IPS-NIHi11 (cell line): ENCODE measurements at places on chromosomes 6 and 20.

DNA sequence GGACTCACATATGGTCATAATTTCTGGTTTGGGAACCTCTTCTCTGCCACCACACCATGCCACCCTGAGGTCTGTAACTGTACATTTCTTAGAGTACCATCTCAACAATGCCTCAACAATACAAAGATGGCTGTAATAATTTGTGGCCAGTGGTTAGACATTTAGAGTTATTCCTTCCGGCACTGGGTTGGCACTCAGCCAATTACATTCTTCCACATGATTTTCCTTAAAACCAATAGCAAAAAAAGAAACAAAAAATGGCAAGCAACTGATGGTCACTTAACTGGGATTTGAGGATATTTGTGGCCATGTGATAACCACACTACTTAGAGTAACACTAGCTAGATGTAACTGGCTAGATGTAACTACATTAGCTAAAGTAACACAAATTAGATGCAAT is 79.9 kb downstream of the SEL1L2 start:
- no peak for DNase-seq

GRCh38 chr20:51535075-51535386 is 7.5 kb downstream of the NFATC2 start:
- DNase-seq, result no peak

- no peak for DNase-seq
Observed at GRCh38 chr6:52513464-52513863, 63.4 kb downstream of the TRAM2 start.

DNA sequence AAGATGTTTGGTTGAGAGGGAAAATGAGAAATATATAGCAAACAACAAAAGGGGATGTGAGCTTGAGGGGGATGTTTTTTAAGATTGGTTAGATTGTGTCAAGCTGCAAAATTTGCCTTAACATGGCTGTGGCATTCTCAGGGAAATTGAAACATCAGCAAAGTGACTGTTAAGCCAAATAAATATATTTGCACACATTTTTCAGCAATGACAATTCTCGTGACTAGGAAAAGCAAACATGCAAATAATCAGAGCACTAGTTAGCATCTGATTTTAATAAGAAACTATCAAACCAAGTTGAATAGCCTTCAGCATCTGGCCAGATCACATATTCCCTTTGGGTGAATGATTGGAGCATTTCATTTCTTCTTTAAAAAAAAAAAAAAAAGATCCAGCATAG is 262.8 kb downstream of the TBC1D7 start:
- no peak for DNase-seq

DNA sequence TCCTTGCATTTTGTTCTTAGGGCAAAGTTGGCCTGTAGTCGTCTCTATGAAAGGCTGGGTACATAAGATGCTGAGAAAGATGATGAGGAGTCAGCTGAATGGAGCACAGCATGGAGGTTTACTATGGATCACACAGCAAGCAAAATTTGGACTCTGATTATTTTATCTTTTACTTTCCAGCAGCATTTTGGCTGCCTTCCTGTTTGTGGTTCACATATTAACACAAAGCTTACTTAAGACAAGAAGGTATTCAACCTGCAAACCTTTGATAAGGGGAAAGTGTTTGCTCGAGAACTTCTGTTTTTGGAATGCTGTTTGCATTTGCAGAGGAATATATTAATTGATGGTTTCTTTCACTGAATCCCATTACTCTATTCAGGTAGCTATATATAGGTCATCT is 103.1 kb upstream of the ENPP5 start:
- no peak for DNase-seq

- no peak for DNase-seq
Observed at GRCh38 chr6:38723783-38724182, 8.7 kb downstream of the DNAH8 start.

DNA sequence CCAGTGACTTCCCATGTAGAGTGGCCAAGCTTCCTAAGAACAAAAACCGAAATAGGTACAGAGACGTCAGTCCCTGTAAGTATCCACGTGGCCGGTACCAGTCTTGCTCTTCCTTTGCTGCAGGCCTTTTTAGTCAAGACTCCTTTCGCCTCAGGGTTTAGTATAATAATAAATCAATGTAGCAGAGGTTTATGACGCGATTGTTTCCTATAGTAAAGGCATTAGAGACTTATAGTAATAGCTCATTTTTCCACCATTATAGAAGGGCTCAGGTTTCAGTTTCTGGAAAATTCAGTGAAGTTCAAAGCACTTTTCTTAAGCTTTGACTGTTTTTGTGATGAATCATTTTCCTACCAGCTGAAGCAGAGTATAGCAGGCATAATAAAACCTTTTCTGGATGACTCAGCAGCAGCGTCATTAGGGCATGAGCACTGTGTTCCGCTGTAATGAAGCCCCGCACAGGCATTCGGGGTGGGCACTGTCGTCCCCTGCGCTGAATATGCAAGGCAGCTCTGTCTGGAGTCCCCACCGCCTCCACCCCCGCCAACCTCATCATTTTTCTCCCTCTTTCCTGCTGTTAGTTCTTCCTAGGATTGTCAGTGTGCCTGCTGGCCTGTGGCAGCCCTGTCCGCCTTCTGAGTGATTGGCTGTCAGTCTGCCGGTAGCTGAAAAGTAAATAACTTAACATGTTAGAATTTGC is 51.3 kb downstream of the PTPN1 start:
- DNase-seq, result peak; percentile 54

- no peak for DNase-seq
Observed at GRCh38 chr6:11858439-11858838, 79.8 kb upstream of the ADTRP start.

- DNase-seq, result no peak
Observed at GRCh38 chr6:144471986-144472385, 186.9 kb downstream of the UTRN start.

DNA sequence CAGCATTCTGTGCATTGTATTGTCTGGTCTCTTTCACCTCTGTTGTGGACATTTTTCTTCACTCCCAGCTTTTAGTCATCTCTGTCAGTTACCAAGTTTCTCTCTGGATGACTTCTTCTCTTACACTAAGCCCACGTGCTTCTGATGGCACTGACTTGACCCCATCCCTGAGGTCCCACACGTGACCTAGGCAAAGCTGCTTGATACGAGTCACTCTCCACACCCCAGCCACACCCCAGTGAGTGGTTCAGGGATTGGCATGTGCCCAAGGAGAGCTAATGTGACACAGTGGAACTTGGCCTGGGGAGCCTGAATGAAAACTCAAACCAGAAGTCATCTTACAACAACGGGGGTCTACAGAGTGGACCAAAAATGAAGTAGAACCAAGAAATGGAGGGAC is 32.2 kb downstream of the HTR1E start:
- DNase-seq, result no peak

DNA sequence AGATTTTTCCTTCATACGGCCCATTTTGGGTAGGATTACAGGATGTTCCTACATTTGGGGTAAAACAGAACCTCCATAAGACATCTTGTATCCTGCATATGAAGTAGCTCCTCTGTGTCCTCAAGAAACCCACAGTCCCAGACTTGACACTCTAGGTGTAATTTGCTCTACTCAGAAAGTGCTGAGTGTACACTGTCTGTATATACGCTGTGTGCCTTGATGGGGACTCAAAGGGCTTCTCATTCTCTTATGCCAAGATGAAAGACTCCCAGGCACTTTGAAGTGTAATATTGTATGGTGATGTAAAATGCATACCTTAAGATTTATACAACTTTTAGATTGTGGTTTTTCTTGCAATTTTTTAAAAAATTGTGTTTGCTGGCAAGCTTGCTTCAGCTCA is 5.2 kb downstream of the TFAP2D start:
- no peak for DNase-seq

GRCh38 chr20:40443753-40444152 is 245.3 kb downstream of the MAFB start:
- no peak for DNase-seq

DNA sequence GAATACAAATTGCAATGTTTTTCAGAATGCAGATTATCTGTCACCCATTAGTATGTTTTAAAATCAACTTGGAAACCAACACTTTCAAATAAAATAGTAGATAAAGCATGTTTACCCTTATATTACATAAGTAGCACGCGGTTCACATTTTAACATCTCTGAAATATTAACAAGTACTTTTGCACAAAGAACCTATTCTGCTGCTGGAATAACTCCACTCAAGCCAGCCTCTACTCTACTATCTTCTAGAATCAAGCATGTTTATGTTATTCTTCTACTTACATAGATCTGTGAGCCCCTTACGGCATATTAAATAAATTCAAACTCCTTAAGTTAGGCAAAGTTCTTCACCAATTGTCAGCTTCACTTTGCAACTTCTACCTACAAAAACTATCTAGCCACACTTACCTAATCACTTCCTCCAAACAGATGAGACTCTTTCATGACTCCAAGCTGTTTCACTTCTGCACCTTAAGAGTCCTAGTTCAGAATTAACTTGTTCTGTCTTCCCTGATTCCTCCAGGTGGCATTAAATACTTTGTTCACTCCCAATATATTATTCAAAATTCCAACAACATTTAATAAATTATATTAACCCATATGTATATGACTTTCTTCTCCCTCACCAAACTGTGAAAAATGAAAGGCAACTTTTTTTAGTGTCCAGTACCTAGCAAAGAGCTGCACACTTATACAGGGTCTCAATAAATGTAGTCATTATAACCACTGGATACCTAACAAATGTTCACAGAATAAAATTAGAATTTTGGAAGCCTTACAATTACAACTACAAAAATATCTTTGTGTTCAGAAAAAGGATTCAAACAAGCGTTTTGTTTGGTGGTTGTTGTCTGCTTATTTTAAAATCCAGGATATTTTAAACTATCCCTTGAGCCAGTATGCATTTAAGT is 12.1 kb downstream of the CEP85L start:
- DNase-seq, result no peak

DNA sequence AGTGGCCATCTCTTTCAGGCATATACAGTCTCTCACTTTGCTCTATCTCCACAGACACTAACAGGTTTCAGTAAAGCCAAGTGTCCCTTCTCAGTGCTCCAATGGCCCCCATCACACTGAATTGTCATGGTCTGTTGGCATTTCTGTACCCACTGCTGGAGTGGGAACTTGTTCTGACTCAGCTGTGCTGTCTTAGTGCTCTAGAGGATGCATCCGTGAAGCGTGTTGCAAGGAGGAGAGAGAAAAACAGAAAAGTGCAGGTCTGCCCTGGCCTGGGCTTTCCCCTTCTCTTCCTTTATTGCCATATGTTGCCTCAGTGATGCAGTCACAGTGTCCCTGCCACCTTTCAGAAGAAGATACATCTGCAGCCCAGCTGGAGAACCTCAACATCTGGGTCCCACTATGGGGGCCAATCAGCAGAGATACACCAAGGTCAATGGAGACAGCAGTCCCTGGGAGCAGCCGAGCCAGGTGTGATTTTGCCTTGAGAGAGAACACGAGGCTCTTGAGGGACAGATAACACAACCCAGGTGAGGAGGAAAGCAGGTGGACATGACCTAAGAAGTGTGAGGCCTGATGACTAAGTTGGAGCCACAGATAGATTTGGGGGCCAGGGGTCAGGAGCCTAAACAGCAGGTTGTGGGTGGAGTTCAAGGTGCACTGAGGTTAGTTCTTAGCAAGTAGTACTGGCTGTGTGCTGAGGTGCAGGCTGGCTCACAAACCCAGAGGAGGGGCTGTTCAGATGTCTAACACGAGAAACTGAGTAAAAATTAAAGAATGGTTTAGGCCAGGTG is 5.6 kb upstream of the PLCG1 start:
- no peak for DNase-seq

DNA sequence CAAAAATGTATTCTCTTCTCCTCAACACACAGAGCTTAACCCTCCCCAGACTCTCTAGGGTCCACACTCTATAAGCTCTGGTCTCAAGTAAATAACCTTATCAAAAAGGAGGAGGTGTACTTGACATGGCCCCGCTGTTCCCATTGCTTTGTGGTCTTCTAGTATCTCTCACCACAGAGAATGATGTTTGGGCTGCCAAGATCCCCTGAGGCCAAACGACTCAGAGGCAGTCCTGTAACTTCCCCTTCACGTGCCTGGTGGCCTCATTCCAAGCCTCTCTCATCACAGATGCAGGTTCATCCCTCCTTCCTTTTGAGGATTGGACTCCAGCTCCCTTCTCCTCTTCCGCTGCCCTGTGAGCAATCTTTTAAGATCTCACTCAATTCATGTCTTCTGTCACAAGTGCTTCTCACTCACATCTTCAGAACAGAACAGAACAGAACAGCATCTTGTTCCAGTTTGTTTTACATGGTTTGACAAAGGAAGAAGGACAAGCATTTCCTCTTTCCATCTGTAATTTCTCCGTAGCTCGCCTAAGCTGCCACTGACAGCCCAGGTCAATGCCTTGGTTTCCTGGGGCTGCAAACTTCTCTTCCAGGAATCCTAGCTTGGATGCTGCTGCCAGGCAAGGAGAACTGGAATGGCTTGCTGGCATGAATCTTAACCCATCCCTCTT is 541.5 kb downstream of the CD83 start:
- DNase-seq, result no peak
